ENCODE measurements at places on chromosomes 2 and 18.

- DNase-seq = no peak
Measured at GRCh38 chr2:43083710-43084698, 142.4 kb downstream of the ZFP36L2 start.

DNA sequence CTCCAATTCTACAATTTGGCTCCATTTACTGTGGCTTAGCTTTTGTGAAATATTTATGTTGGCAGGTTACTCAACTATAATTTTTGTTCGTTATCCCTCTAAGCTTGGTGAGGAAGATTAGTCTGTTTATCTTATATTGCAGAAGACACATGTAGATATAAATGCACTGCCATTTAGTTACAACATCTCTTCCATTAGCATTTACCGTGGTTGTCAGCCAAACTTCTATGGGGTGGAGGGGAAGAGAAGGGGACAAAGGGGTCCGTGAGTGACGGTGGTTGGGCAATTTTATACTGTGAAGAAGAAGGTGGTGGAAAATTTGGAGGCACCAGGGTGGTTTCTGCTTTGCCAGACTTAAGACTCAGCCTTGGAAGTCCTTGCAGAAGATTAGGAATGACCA lies 117.6 kb upstream of the CXCR4 start:
- no peak for DNase-seq

DNA sequence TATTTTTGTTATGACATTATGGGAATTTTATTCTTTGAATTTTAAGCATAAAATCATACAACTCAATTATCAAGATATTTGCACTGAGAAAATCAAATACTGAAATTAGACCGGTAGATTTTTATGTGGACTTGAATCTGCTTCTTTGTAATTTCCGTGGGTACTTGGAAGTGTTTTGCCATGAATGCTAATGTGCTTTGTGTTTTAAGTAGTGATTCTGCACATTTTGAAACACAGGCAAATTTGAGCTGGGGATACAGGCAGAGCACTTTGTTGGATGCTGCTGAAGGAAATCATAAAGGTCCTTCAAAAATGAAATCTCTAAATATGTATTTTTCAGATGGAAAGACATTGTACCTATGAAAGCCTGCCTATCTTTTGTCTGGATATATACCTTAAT lies 446.3 kb upstream of the POU3F3 start:
- no peak for DNase-seq

GRCh38 chr18:21747268-21747667 lies 6.7 kb downstream of the MIB1 start:
- no peak for DNase-seq

Data from HepG2 (cell line).